ENCODE measurements at places on chromosomes 1 and 21.

- no peak for DNase-seq
Measured at GRCh38 chr21:39083377-39084008, 99.8 kb downstream of the PSMG1 start.

DNA sequence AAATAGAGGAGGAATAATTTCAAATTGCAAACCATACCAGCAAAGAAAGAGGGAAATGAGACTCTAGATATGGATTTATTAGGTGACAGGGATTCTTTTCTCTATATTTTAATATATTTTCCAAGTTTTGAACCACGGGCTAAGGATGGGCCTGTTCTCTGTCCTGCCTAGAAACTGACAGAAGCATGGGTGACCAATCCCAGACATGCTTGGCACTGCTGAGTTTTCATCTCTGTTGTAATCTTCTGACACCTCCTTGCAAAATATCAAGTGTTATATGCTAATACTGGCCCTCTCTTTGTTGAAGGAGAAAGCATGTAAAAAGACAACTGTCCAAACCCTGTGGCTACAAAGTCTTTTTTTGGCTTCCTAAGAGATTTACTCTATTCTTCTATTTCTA, 774 bp upstream of the ANGPTL7 start:
- DNase-seq, result no peak

GRCh38 chr21:32717851-32718316, 9.9 kb downstream of the SYNJ1 start:
- no peak for DNase-seq

DNA sequence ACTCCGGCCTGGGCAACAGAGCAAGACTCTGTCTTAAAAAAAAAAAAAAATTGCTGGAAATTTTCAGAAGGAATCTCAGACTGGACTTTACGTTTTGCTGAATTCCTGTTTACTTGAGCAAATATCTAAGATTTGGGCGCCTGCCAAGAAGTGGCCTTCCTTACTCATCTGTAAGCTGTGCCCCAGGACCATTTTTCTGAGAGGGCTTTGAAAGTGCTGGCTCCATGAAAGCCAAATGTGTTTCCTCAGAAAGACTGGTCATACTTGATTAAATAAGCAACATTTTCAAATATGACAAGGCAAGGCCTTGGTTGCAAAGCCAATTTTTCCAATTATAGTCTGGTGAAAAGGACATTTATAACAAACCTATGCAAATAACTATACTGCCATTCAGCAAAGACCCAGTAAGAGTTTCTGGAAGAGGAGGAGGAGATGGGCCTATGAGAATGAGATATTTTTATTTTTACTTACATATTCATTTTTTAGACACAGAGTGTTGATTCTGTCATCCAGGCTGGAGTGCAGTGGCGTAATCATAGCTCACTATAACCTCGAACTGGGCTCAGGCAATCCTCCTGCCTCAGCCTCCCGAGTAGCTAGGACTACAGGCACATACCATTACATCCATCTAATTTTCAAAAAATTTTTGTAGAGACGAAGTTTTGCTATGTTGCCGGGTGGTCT, 56.3 kb upstream of the HTR1D start:
- DNase-seq, result no peak

DNA sequence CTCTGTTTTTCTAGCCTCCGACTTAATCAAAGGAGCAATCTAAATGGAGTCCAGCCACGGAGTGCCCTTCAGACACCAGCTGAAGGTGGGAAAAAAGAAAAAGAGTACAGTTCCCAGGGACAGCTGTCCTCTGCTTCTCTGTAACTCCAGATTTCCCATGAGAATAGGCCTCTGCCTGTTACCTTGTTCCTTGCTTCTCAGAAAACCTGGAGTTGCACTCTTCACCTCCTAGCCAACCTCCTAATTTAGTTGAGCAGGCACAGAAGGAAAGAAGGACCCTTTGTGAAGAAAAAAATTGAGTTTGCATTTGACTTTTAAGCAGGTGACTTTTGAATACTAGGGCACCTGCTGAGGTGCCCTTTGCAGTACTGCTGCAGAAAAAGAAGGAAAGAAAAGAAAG, 8.3 kb downstream of the BARHL2 start:
- DNase-seq, result no peak

- DNase-seq, result no peak
Measured at GRCh38 chr1:213598263-213598662, 389.5 kb upstream of the PROX1 start.

- DNase-seq, result no peak
Measured at GRCh38 chr1:78171736-78172590, 126.2 kb downstream of the GIPC2 start.

DNA sequence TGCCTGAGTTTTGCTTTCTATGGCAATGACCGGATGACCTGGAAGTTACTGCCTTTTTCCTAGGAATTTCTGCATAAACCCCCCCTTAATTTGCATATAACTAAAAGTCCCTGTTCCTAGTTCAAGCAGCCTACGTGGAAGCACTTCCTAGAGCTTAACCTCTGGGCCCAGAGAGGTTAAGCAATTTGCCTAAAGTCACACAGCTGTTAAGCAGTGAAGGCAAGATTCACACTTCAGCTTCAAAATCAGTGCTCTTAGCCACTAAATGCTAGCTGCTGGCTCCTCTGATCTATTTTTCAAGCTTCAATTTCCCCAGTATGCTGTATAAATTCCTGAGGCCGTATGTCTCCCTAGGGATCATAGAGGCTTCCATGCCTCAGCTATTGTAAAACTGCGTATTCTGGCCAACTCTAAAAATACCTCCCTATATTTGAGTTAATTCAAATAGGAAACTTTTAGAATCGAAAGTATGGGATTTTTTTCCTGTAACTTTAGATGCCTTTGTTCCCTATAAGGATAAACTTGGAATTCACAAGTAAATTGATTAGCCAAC, 53.1 kb upstream of the CD5L start:
- no peak for DNase-seq

DNA sequence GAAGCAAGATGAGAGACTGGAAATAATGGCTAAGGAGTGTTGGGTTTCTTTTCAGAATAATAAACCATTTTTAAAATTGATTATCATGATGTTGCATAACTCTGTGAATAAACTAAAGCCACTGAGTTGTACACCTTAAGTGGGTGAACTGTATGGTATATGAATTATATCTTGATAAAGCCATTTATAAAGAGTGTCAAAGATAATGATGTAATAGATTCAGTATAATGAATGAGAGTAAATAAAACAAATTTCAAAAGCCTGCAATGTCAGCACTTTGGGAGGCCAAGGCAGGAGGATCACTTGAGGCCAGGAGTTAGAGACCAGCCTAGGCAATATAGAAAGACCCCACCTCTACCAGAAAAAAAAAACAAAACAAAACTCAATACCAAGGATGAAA, 16.3 kb downstream of the NSL1 start:
- DNase-seq, result no peak

- no peak for DNase-seq
Measured at GRCh38 chr1:231702331-231702730, 75.7 kb downstream of the DISC1 start.

DNA sequence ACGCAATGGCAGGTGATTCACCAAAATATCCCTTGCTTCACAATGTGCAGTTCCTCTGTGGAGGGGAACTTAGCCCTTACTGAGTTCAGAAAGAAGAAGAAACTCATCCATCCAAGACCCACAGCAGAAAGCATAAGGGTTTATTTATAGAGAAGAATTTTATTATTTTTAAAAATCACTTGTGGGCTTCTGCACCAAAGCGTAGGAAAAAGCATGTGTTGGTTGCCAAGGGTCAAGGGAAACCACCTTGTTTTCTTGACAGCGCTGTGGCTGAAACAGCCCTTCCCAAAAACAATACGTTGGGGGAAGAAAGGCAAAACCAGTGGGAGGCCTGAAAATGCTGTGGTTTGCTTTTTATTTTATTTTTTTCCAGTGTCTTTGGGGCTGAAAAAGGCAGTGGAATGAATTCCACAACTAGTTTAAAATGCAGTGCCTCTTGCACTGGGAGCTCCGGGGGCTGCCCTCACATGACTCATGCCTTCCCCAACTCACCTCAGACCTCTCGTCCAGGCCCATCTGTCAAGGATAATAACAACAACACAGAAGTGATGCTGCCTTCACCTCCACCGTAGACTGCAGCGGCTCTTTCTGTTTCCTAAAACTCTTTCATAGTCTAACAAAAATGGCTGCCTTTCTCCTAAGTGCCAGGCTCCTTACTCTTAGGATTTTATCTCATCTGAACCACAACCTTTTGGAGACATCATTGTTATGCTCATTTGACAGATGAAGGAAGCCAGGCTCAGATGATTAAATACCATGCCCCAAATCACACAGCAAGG, 224.2 kb upstream of the JUN start:
- DNase-seq, result no peak

DNA sequence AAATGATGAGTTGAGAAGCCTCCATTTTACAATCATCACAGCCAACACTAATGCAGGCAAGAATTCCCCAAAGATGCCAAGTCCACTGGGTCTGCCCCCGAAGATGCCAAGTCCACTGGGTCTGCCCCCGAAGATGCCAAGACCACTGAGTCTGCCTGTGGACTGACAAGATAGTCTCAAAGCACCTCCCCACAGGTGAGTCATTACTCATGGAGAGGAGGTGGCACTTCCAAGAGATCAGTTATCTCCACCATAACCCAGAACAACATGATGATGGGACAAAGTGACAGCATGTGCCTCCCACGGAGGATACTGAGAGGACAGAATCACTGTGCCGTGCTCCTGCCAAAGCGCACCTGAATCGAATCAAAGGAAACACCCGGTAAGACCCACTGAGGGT, 4.8 kb downstream of the PTTG1IP start:
- no peak for DNase-seq

DNA sequence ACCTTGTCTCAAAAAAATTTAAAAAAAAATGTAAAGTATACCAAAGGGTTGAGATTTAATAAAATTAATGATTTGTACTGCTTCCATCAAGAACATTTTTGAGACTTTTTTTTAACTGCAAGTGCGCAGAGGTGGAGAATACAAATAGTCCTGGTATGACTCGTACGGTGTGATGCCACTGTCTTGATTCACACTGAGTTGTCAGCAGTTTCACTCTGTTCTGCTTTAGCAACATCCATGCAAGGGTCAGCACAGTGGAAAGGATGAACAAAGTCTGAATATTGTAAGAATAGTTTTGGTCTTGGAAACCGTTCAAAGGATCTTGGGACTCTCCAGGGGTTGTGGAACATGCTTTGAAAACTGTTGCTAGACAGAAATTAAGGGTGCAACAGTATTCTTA, 40.2 kb downstream of the EXO1 start:
- no peak for DNase-seq

Data from H1 (cell line).